ENCODE measurements at places on chromosomes 2 and 18.

- DNase-seq = no peak
Observed at GRCh38 chr2:142872882-142873724, 4.4 kb upstream of the KYNU start.

- DNase-seq = no peak
Observed at GRCh38 chr2:10356439-10356811, 53.7 kb downstream of the HPCAL1 start.

GRCh38 chr2:29481313-29481712 lies 366.1 kb downstream of the CLIP4 start:
- no peak for DNase-seq

DNA sequence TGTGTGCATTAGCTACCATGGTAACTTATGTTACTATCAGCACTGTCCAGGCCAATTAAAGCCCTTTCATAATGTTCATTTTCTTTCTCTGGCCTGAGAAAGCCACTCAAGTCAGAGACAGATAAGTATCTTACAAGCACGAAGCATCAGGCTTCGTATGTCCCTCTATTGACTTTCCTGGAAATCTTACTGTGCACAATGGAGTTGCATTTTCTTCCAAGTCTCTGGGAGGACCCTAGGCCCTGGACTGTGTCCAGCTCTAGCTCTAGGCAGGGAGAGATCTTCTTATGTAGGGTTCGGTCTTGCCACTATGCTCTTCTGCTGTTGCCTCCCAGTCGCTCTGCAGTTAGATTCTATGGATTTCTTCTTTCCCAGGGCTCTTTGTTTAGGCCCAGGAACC lies 40.0 kb upstream of the ITGA6 start:
- no peak for DNase-seq

- DNase-seq = no peak
Observed at GRCh38 chr2:212392544-212392943, 146.1 kb downstream of the ERBB4 start.

DNA sequence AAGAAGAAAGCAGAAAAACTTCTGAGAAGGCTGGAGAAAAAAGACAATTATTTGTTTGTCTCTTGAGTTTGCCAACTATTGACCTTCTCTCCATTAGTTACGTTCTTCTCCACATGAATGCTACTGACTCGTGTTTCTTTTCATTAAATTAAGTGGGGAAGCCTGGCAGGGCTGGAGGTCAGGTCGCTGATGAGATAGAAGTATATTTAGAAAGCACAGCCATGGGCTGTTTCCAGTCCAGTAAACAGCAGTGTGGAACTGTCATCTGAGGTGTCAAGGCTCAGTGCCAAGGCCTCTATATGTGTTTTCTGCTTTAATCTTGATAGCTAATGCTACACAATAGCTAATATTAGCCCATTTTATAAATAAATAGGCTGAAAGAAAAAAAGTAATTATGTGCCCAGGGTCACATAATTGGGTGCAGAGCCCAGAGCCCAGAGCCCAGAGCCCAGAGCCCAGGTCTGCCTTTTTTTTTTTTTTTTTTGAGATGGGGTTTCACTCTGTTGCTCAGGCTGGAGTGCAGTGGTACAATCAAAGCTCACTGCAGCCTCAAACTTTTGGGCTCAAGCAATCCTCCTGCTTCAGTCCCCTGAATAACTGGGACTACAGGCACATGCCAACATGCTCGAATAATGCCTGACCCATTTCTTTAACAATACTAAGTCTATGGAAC lies 6.3 kb downstream of the MSGN1 start:
- DNase-seq = no peak

DNA sequence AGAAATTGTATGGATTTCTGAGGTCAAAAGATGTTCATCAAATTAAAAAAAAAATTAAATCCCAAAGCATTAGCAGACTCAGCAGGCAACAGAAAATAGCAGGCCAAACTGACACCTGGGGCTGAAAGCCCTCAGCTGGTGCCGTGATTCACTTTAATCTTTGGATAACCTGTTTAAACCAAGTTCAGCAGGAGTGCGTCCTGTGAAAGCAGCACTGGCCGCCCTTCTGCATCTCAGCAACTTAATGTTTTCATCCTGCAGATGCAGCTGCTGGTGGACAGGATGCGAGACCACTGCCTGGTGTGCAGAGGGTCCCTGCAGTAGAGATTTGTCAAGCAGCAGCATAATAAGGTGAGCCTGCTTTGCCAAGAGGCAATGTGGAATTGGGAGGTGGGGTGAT lies 41.2 kb downstream of the CCDC68 start:
- DNase-seq = no peak

GRCh38 chr2:165776013-165776412 lies 18.0 kb downstream of the GALNT3 start:
- DNase-seq = no peak
